ENCODE measurements at places on chromosomes 1 and 21. TPM values are rescaled to one million over a fixed set of nuclear protein-coding genes. Genes with fewer than 3 reads are reported as not detected.

Gene CD2
- not detected for polyA plus RNA-seq

Gene HSPB7
- polyA plus RNA-seq, result 2,165 TPM

Gene ALX3
- polyA plus RNA-seq, result not detected

Gene LMOD1
- 47.9 TPM for polyA plus RNA-seq

Gene OR2M5
- not detected for polyA plus RNA-seq

Gene MEX3A
- 24.8 TPM for polyA plus RNA-seq

Gene AVPR1B
- polyA plus RNA-seq, result not detected

Gene MRPL39
- polyA plus RNA-seq, result 87.9 TPM
